CD4-positive, CD25-positive, alpha-beta regulatory T cell (primary cell): ENCODE measurements at places on chromosomes 6 and 20. TPM values are rescaled to one million over a fixed set of nuclear protein-coding genes. Genes with fewer than 3 reads are reported as not detected.
A peak's percentile ranks its signal among the peaks of the same experiment; 100 is the strongest.

- DNase-seq: no peak
- H3K36me3 ChIP-seq: no peaks in the 10 kb centered on the region
- H3K4me3 ChIP-seq: no peak overlapping the region
- no peaks in the 10 kb centered on the region for H3K27me3 ChIP-seq
- H3K27ac ChIP-seq: no peak overlapping the region
- H3K4me1 ChIP-seq: no peaks in the 10 kb centered on the region
Observed at GRCh38 chr20:53774461-53775203, 181.0 kb upstream of the ZNF217 start.

DNA sequence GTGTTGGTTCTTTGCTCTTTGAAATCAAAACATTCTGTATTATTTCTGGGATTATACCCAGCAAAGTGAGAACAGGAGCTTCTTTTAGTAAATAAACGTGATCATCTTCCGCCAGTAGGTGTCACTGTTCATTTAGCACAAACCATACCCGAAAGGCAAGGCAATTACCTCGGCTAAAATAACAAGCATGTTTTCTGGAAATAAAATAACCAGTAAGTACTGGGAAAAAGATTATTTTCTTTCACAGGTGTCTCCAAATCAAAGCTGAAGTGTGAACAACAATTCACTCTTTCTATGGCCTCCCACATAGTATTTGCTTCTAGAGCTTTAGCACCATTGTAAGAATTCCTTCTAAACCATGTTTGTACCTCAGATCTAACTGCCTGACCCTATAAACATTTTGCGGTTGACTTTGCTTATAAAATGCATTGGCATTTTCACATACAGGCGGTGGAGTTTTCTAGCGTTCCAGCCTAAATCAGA lies 144.6 kb upstream of the AGPAT4 start:
- no peaks in the 10 kb centered on the region for H3K27me3 ChIP-seq
- H3K4me1 ChIP-seq: no peaks in the 10 kb centered on the region
- DNase-seq: peak; percentile 26
- no peaks in the 10 kb centered on the region for H3K36me3 ChIP-seq
- no peak overlapping the region for H3K4me3 ChIP-seq
- H3K27ac ChIP-seq: no peak overlapping the region

DNA sequence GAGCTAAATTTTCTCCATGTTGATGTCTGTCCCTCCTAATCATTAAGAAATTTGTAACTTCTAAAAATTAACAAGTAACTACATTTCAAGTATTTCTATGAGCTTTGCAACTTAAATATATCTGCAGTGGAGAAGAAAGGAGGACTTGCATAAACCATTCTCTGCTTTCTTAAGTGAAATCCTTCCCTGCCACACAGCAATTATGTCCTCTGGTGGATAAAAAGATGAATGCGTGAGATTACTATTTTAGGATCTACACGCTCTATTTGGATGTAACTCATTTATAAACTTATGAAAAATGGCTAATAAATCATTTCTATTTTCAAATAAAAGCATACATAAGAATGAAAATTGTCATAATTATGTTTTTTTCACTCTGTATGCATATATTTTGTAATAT lies 338.0 kb upstream of the PTCHD4 start:
- no peak for DNase-seq
- no peaks in the 10 kb centered on the region for H3K4me1 ChIP-seq
- H3K4me3 ChIP-seq: no peak overlapping the region
- no peak overlapping the region for H3K27ac ChIP-seq
- H3K27me3 ChIP-seq: no peaks in the 10 kb centered on the region
- H3K36me3 ChIP-seq: no peaks in the 10 kb centered on the region

Gene COL12A1
- 0.37 TPM for total RNA-seq
